ENCODE measurements at places on chromosomes 1 and 21.

DNA sequence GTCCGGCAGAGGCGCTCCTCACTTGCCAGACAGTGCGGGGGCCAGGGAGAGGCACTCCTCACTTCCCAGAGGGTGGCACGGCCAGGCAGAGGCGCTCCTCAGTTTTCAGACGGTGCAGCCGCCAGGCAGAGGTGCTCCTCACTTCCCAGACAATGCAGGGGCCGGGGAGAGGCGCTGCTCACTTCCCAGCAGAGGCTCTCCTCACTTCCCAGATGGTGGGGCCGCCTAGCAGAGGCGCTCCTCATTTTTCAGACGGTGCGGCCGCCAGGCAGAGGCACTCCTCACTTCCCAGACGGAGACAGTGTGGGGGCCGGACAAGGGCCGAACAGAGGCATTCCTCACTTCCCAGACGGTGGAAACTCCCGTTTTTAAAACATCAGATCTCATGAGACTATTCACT, 238.4 kb upstream of the CACYBP start:
- DNase-seq: no peak

DNA sequence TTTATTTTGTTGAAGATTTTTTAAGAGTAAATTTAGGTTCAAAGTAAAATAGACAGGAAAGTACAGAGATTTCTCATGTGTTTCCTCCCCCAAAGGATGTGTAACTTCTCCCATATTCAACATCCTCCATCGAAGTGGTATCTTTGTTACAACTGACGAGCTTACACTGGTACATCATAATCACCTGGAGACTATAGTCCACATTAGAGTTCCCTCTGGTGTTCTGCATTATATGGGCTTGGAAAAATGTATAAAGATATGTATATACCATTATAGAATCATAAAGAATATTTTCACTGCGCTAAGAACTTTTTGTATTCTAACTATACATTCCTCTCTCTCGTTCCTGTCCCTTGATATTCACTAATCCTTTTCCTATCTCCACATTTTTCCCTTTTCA, 203.7 kb downstream of the AMY1C start:
- no peak for DNase-seq

DNA sequence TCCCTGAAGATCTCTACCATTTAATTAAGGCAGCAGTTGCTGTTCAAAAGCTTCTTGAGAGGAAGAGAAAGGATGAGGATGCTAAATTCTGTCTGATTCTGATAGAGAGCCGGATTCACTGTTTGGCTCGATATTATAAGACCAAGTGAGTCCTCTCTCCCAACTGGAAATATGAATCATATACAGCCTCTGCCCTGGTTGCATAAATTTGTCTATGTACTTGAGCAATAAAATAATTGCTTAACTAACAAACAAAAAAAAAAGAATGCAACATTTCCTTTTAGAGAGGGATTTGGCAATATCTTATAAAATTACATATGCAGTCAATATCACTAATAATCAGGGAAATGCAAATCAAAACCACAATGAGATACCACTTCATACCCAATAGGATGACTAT, 26.8 kb downstream of the ALDH9A1 start:
- DNase-seq: no peak

DNA sequence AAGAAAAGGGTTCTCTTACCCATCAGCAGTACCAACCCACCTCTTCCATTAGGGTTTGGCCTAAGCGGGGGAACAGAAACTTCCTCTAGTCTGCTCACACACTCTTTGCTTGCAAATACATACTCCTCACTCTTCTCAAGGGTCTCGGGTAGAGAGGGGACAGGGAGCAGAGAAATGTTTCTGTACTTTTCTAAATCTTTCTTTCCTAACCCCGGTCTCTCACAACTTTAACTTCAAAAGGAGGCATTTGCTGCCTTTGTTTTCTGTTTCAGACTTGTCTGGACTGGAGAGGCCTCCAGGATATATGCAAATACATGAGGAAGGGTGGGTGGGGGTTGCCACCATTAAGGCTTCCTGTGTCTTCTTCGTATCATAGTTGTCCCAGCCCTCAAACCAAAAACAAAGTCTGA, 10.5 kb upstream of the LAX1 start:
- no peak for DNase-seq

DNA sequence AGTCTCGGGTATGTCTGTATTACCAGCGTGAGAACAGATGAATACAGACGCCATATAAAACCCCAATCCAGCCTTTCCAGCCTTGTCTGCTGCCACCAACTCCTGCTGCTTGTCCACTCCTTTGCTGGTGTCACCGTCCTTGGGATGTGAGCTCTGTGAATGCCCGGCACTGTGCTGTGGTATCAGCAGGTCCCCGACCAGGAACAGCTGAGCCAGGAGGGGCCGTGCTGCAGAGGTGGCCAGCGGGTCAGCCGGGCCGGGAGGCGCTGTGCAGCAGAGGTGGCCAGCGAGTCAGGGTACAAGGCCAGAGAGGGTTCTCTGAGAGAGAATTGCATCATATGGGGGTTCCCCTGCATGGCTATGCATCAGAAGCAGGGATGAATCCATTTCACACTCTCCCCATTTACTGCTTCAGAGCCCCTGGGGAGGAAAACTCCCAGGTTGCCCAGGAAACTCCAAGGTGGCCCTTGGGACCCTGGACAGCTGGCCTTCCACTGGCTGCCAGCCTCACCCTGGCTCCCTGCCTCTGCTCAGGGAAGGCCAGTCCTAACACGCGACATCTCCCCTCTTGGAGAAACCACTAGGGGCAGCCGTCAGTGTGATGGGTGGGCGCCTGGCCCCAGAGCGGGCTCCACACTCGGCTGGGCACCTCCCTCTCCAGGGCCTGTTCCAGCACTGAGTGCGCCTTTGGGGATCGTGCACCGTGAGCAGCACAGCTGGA, 122.4 kb upstream of the COL6A1 start:
- DNase-seq: no peak

- no peak for DNase-seq
These were observed 79.0 kb downstream of the SLC45A1 start for GRCh38 chr1:8396786-8397406.

- no peak for DNase-seq
These were observed 248.2 kb upstream of the TPTE start for GRCh38 chr21:10273196-10273595.

DNA sequence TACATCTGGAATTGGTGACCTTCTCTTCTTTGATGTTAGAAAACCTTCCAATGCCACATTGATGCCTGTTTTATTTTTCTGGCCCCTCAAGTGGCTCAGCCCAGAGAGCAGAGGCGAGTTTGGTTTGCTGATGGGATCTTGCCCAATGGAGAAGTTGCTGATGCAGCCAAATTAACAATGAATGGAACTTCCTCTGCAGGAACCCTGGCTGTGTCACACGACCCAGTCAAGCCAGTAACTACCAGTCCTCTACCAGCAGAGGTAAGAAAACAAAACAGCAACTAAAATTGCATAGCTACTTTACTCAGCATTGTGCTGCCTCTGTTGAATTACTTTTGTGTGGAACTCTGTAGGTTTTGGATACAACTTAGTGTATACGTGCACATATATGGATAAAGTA, 97.6 kb downstream of the CC2D1B start:
- DNase-seq: no peak

- no peak for DNase-seq
These were observed 1.5 kb downstream of the TNFSF18 start for GRCh38 chr1:173049322-173049633.

DNA sequence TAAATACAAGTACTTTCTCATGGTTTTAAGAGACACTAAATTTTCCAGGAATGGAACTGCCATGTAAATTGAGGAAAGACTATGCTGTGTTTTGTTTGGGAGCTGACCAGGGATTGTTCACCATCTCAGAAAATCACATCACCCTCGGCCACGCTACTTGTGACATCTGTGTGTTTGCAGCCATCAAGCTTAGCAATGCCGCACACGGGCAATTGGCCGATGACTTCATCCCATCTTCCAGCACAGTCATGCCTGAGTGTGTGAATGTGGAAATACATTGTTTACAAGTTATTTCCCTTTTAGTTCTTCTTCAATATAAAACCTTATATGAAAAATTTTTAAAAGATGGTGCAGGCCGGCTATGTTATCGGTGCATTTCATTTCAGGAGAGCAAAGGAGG, 121.6 kb downstream of the GLIS1 start:
- DNase-seq: no peak

GRCh38 chr1:65141394-65141793, 6.6 kb upstream of the AK4 start:
- DNase-seq: no peak

DNA sequence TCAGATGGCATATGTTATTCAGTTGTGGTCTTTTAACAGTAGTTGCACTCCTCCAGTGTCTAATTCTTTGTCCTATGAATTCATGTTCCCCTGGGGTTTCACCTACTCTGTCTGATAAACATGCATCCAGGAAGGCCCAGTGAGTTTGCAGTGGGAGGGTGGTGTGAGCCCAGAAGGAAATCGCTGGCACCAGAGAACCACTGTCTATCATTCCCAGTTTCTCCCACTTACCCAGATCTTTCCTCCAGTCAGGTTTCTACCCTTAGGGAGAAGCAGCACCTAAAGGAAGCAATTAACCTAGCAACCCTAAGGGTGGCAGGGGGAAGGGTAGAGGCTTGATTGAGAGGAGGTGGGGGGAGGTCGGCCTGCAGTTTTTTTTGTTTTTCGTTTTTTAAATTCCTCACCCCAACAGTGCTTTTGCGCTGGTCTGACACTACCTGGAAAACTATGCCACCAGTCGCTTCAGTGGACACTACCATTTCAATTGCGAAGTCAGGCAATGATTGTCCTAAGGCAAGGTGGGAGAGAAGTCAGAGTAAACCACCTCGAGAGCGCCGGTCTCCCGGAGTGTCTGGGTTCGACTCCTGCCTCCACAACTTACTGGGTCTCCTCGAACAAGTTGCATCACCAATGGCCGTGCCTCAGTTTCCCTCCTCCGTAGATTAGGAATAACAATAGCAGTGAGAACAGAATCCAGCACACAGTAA, 766 bp upstream of the SLC44A3 start:
- no peak for DNase-seq

GRCh38 chr1:88784551-88784950, 100.5 kb downstream of the PKN2 start:
- no peak for DNase-seq

Data from SHP77 treated with DMSO at 0.1 percent for 48 hours (cell line).